ENCODE measurements at places on chromosomes 6 and 20. TPM values are rescaled to one million over a fixed set of nuclear protein-coding genes. Genes with fewer than 3 reads are reported as not detected.

DNA sequence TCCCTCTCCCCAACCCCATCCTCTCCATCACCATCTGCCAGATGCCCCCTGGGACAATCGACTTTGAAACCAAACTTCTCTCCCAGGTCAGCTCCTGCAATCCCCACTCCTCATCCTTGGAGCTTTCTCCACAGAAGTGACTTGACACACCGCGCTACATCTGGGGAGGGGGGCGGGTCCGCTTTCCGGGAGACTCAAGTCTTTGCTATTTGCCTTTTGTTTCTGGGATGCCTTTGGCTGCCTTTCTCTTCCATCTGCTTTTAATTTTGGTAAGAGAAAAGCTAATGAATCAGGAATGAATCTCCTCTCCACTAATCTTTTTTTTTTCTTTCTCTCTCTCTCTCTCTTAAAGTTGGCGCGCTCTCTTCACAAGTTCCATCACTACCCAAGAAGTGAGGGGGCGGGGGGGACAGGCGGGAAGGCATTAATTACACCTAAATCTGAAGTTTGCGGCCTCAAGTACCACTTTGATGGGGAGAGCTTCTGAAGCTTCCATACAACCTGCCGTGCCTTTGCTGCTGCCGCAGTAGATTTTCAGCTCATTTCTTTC, 664 bp upstream of the TPBG start:
- no peak for DNase-seq

GRCh38 chr6:1076531-1077459, 235.1 kb upstream of the FOXQ1 start:
- DNase-seq = no peak

DNA sequence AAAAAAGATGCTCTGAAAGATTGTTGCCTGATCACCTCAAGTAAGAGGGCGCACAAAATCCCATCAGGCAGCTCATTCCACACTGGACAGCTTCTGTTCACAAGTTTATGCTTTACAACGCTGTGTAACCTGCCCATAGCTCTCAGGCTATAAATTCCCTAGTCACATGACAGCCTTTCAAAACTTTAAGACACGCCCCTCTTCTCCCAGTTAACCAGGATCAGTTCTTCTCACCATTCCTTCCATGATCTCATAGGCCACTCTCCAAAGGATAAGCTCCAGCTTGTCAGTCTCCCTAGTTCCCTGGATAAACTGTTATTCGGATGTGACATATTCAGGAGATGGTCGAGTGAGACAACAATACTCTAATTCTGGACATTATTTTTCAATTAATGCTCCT, 15.0 kb downstream of the ADNP start:
- no peak for DNase-seq

The TNXB gene
- total RNA-seq = 4.9 TPM

The KCNS1 gene
- 0.28 TPM for total RNA-seq
